ENCODE measurements at places on chromosomes 5 and 9.

GRCh38 chr5:607541-608428, 4.4 kb upstream of the CEP72 start:
- no peak for DNase-seq

DNA sequence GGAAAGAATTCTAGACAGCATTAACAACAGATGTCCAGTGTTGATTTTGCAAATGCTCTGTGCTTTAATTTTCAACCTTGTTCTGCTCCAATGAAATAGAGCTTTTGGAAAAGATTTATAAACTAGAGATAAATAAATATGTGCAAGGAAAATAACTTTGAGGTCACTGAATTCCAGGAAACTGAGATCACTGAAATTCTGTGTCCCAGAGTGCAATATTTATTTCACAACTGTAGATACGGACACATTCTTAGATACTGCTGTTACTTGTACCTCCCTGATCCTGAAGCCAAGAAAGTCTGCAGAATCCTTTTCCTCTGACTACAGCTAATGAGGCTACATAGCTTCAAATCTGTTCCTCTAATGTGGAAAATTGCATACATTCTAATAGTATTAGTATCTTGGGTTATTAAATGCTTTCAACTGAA, 222.9 kb downstream of the DOCK8 start:
- no peak for DNase-seq

- no peak for DNase-seq
Observed at GRCh38 chr9:4086119-4087090, 213.5 kb downstream of the GLIS3 start.

DNA sequence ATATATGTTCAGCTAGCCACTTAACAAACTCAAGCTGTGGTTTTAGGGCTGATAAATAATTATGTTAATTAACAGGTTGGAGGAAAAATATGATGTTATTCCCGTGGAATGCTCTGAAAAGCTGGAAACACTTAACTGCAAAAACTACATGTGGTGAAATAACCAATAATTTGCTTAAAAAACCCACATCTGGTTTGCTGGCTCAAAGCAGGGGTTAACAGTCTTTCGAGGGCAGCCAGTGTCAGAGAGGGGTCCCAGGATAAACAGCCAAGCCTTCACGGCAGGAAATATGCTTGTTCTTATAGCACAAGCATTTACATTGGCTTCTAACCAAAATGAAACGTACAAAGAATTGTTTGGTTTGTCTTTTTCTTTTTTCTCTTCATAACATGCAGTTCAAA, 254.0 kb upstream of the GAS1 start:
- DNase-seq = no peak

DNA sequence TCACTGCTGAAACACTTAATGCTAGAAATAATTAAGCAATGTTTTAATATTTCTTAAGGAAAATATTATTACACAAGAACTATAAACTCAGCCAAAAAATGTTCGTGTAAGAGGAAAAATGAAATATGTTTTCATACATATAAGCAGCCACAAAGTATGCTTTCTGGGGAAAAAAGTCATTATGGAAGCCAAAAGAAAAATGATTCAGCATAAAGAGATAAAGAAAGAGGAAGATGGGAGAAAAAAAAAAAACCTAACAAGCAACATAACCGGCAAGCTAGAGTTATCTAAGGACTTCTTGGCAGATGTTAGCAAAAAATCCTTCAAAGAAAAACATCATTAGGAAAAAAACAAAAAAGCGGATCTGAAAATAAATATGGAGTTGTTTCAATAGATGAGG, 179.1 kb downstream of the MUSK start:
- DNase-seq = no peak

- no peak for DNase-seq
Observed at GRCh38 chr9:136803551-136804508, 3.9 kb upstream of the RABL6 start.

GRCh38 chr9:134100040-134100439, 32.2 kb upstream of the BRD3 start:
- no peak for DNase-seq

DNA sequence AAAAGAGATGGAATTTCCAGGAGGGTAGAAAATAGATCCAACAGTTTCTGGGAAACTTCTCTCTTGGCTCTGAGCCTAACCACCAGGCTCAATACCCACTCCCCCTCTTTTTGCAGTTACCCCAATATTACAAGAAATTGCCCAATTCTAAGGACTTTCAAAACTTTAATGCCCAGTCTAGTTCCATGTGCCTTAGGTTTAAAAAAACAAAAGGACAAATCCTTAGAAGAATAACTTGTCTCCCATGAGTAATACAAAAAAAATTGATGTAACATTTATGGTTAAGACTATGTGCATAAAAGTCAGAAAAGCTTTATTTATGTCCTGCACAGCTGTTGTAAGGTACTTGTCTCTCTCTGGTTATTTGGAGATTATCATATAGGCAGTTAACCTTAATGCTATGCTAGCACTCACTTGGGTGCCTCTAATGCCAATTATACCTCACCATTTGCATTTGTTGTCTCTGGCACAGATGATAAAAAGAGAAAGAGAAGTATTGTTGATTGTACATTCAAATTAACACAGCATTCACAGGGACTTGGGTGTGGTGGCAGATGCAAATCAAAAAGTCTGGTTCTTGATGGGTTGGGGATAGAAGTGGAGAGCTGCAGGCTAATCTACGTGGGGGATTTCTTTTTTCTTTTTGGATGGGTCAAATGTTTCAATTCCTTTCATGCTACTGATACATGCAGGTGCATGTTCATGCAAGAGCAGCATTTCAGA, 159.4 kb downstream of the PIK3R1 start:
- no peak for DNase-seq

GRCh38 chr5:61416010-61416409, 84.0 kb downstream of the ZSWIM6 start:
- no peak for DNase-seq

DNA sequence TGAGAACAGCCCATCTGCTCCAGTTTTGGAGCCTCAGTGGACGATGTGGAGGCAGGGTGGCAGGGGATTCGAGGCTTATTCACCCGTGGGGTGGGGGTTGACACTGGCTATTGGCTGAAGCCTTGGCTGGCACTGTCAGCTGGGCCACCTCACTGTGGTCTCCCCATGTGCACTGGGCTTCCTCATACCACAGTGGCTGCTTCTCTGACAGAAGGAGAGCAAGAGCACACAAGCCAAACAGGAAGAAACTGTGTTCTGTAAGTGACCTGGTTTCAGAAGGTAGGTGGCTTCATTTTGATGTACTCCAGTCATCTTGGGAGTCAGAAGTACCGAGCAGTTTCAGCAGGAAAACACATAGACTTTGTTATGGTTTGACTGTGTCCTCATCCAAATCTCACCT, 24.7 kb upstream of the CTNND2 start:
- DNase-seq = no peak

DNA sequence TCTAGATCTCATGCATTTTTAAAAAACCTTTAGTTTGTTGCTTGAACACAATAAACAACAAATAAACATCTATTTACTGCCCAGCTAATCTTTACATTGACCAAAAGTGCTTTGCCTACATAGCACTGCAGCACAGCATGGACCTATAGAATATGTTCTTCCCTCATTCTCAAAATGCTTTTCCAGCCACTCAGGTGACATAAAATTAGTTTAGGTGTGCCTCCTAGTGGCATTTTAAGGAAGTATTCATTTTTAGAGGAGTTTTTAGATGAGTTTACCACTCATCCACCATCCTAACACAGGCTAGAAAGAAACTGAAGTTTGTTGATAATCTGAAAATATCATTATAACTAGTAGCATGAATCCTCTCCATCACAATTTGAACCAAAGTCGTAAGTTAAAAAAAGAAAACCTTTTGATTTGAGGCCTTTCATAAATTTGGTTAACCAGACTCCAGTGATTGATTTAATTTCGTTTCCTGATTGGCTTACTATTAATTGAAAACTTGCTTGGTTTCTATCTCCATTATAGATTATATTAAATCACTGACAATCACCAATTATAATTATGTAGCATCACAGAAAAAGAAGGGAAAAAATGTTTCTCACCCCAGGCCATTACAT, 12.6 kb downstream of the PLGRKT start:
- DNase-seq = no peak

- DNase-seq = no peak
Observed at GRCh38 chr9:14175778-14176177, 138.2 kb downstream of the NFIB start.

- DNase-seq = no peak
Observed at GRCh38 chr9:133775951-133776905, 38.1 kb upstream of the SARDH start.

DNA sequence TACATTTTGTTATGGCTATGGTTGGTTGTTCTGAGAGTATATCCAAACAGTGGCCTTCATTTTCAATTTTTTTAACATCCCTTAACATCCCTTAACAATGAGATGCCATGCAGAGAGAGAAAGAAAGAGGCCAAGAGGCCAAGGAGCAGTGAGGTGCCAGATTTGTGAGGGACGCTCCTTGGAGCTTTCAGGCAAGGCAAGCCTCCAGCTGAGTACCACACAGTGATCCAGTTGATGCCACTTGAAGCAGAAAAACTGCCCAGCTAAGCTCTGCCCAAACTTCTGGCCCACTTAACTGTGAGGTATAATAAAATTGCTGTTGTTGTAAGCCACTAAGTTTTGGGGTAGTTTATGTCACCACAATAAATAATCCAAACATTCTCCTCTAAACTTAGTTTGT, 22.6 kb upstream of the EMB start:
- DNase-seq = no peak

Data from activated CD4-positive, alpha-beta T cell treated with anti-CD3 and anti-CD28 coated beads for 1 hour (primary cell).